ENCODE measurements at places on chromosomes 4 and X.

DNA sequence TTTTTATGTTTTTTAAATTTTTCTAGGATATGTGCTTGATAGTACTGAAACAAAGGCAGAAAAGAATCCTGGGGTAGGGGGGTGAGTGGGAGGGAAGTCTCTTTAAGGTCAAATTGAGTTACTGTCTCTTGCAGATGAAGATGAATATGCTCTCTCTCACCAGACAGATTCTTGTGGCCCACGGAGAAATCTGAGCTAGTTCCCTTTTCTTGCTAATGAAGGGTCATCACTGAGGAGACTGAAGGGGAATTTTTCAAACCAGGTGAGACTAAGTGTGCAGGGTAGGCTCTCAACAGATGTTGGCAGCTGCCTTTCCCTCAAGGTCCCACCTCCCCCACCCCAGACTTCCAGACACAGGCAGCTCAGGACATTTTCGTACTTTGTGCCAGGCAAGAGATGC lies 21.5 kb downstream of the FAM9C start:
- DNase-seq, result no peak

GRCh38 chr4:38099020-38099600 lies 138.9 kb downstream of the PTTG2 start:
- DNase-seq, result no peak

GRCh38 chr4:144574000-144574399 lies 72.0 kb upstream of the HHIP start:
- DNase-seq, result no peak

- no peak for DNase-seq
These were observed 379.9 kb upstream of the LCORL start for GRCh38 chr4:18401425-18401824.
